ENCODE measurements at places on chromosomes 16 and 17.
A peak's percentile ranks its signal among the peaks of the same experiment; 100 is the strongest.

DNA sequence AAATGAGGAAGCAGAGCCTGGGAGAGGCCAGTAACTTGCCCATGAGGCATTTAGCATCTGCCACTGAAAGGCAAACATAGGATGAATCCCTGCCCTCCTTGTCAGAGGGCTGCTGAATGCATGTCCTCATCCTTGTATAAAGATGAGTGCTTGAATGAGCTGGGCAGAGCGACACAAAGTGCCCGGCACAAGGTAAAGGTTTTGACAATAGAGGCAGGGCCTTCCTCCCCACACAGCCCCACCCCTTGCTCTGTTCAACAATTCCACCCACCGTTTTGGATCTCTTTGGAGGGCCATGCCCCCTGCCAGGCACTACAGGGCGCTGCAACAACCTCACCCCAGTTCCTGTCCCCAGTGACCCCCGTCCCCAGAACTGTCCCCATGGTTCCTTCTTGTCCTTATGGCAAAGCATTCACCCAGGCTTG, 1.4 kb upstream of the KRT19 start:
- no peak for DNase-seq

DNA sequence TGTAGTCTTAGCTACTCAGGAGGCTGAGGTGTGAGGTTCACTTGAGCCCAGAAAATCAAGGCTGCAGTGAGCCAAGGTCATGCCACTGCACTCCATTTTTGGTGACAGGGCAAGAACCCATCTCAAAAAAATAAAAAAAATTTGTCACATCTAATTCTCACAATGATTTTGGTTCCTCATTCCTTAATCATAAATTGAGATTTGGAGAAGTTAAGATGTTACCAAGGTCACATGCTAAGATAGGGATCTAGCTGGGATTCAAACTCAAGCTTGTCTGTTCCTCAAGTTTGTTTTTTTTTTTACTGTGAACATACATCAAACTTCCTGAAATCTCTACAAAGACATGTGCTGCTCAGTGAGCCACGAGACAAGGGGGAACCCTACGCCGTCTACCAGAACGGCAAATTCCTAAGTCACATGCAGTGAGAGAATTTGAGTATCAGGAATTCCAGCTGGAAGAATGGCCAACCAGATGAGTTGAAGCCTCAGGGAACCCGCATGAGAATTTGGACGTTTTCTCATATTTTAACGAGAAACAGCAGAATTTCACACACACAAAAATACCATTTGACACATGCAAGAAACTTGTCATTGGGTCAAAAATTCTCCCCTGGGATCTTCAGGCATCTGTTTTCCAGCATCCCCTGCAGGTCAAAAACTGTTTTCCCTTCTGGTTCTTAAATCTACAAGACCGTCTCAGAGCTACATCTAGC, 414.1 kb upstream of the GOT2 start:
- no peak for DNase-seq

- DNase-seq, result no peak
These were observed 1430.9 kb downstream of the CDH11 start for GRCh38 chr16:63690961-63691360.

GRCh38 chr17:34172390-34172918, 82.6 kb upstream of the CCL2 start:
- DNase-seq, result no peak

- no peak for DNase-seq
These were observed 55.4 kb downstream of the NLK start for GRCh38 chr17:28097901-28098300.

- DNase-seq, result no peak
These were observed 21.1 kb upstream of the YPEL2 start for GRCh38 chr17:59310263-59310920.

DNA sequence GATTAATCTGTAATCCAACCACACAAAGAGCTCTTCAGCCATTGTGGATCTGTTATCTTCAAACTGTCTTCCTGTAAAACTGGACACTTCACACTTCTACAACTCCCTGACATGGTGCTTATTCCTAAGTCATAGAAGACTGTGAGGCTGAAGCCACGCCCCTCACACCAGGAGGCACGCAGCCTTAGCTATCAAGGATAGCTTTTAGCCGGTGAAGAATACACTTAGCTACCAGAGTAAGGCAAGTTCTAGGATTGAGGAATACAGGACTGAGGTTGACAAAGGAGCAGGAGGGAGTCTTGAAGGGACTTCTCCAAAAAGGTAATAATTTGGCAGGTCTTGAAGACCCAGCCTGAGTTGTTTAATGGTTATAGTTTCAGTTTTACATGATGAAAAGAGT, 79.8 kb upstream of the GAS7 start:
- no peak for DNase-seq

- no peak for DNase-seq
These were observed 100.4 kb downstream of the COPRS start for GRCh38 chr17:31758646-31759045.

DNA sequence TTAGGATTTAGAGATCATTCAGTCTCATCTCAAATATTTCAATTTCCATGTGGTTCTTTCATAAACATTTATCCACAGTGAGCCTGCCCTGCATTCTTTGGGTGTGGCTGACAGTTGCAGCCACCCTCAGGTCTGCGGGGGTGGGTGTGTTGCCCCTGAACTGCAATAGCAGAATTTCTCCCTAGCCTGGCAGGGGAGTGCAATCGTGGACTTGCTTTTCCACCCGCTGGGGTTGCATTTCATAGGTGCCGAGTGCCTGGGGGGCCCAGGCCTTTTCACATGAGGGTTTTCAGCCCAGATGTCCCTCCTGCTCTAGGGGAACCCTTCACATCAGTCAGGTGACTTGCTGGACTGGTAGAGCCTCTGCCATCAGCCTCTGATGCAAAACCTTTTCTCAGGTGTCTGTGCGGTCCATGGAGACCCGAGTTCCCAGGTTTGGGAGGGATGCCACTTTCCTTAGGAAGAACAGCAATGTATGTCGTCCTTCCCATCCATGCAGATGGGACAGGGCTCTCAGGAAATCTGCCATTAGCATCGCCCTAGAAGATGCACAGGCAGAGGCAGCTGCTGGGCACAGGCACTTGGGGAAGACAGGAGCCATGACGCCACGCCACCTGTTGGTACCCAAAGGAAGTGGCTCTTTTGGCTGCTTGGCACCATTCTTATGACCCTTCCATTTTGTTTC, 2.4 kb upstream of the USP36 start:
- peak; percentile 71 for DNase-seq

DNA sequence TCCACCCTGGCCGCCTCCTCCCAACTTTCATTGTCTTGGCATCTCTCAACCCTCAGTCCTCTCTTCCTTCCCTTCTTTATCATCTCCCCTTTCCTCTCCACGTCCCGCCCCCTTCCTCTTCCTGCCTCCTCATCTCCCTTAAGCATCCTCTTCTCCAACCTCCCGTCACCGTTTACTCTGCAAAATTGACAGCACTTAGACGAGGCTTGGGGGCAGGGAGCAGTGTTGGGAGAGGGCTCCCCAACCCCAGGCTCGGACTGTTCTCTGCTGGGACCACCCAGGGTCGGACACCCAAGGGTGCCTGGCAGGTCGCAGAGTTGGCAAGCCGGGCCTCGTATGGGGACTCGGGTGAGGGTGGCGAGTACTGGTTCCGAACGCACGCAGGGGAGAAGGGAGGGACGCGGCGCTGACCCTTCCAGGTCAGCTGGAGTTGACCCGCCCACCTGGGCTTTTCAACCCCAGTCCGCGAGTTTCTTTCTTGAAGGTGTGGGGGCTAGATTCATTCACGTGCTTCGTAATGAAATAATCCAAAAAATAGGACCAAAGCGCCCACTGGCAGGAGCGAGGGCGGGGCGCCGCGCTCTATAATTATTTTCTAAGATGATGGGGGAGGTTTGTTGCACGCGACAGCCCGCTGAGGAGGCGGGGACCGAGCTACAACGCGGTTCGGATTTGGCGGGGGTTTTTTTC, 775 bp upstream of the PAGR1 start:
- peak; percentile 72 for DNase-seq

Measured in CD4-positive, alpha-beta T cell treated with Interleukin-17A for 4 hours (primary cell).